ENCODE measurements at places on chromosomes 4 and X.

GRCh38 chr4:149056615-149057014 lies 614.4 kb upstream of the NR3C2 start:
- DNase-seq = no peak

GRCh38 chrX:100600758-100601157 lies 16.0 kb downstream of the TNMD start:
- DNase-seq = no peak

DNA sequence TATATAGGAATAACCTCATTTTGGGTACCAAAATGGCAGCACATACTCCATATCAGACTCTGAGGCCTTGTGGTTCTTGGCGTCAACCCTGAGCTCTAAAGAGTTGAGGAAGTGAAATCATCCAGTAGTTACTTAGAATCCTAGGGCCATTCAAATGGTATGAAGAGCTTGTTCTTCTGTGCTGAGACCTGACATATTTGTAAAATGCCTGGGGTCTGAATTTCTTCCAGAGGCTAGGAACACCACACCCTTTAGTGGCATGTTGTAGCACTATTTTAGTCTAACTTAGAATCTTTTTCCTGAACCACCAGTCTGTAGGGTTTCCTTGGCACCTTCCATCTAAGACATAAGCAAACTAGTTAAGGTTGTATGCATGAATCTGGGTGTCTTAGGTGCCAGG lies 18.1 kb upstream of the GDPD2 start:
- no peak for DNase-seq

GRCh38 chr4:20313237-20314030 lies 61.7 kb downstream of the SLIT2 start:
- no peak for DNase-seq

GRCh38 chr4:118353534-118354030 lies 779 bp upstream of the PRSS12 start:
- no peak for DNase-seq

- DNase-seq = no peak
Measured at GRCh38 chr4:15695729-15696128, 7.1 kb upstream of the BST1 start.
